Posterior vena cava (tissue), 2 donors: ENCODE measurements at places on chromosomes 12 and 14.

GRCh38 chr12:84913129-84913515 lies 523 bp upstream of the SLC6A15 start:
- no peak for DNase-seq

DNA sequence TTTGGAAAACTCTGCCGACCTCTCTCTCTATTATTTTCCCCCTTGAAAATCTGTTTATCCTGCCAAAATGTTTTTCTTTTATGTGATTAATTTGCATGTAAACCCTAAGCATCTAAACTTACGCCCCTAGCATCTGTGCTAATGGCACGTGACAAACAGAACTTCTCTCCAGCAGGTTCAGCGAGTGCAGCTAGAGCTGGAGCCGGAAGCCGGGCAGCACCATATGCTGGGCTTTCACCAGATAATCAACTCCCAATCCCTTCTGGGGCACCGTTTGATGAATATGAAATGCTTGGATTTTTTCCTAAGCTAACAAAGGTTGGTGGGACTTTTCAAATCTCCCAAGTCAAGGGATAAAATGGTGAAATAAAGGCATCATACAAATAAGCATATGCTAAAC lies 667.5 kb upstream of the TMEM132C start:
- DNase-seq, result no peak

GRCh38 chr12:31238764-31239387 lies 87.1 kb downstream of the SINHCAF start:
- peak; percentile 81 for DNase-seq

GRCh38 chr12:131828671-131829355 lies 620 bp downstream of the MMP17 start:
- no peak for DNase-seq

DNA sequence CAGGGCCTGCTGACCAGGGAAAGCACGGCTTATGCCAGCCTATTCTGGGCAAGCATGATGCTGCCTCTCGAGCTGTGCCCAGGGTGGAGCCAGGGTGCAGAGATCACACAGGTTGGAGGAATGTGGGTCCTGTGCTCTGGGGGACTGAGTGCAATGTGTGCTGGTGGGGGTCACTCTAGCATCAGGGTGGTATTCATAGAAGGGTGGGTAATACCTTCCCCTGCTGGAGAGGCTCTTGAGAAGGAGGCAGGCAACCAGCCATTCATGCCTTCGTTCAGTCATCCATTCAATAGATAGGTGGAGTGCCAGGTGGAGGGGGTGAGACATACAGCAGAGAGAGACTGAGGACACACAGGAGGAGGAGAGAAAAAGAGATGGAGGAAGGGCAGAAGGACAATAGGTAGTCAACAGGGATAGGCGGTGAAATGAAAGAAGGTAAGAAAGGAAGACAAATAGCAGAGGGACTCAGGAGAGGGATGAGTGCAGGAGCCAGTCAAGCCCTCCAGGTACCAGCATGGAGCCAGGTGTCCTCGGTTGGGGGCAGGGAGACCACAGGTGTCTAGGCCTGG lies 5.2 kb upstream of the ZNF385A start:
- DNase-seq, result no peak

GRCh38 chr12:117208206-117208605 lies 17.9 kb upstream of the FBXO21 start:
- peak; percentile 46 for DNase-seq

- no peak for DNase-seq
These were observed 667.2 kb downstream of the DIO2 start for GRCh38 chr14:79543967-79544697.

GRCh38 chr12:95358111-95359083 lies 115.6 kb upstream of the METAP2 start:
- no peak for DNase-seq

DNA sequence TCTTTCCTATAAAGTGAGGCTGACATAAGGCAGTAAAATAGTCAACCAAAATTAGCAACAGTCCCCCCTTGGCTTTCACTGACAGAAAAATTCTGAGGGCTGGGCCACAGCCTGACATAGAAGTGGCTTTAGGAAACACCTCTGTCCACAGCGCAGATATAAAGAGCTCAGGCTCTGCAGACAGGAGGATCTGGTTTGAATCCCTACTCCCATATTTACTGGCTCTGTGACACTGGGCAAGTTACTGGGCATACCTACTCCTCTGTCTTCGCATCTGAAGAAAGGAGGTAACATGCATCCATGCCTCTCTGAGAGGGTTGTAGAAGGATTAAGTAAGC lies 95.3 kb downstream of the STXBP6 start:
- no peak for DNase-seq

GRCh38 chr14:95180966-95181741 lies 23.8 kb upstream of the DICER1 start:
- no peak for DNase-seq

GRCh38 chr12:121144416-121144914 lies 11.8 kb downstream of the P2RX7 start:
- DNase-seq, result no peak

GRCh38 chr14:90621201-90621600 lies 195.0 kb downstream of the TTC7B start:
- DNase-seq, result no peak
